Stimulated activated CD8-positive, alpha-beta memory T cell treated with anti-CD3 and anti-CD28 coated beads, Interleukin-2, amount 100 ng/mL, for 1 hour (primary cell): ENCODE measurements at places on chromosomes 13 and 19.

DNA sequence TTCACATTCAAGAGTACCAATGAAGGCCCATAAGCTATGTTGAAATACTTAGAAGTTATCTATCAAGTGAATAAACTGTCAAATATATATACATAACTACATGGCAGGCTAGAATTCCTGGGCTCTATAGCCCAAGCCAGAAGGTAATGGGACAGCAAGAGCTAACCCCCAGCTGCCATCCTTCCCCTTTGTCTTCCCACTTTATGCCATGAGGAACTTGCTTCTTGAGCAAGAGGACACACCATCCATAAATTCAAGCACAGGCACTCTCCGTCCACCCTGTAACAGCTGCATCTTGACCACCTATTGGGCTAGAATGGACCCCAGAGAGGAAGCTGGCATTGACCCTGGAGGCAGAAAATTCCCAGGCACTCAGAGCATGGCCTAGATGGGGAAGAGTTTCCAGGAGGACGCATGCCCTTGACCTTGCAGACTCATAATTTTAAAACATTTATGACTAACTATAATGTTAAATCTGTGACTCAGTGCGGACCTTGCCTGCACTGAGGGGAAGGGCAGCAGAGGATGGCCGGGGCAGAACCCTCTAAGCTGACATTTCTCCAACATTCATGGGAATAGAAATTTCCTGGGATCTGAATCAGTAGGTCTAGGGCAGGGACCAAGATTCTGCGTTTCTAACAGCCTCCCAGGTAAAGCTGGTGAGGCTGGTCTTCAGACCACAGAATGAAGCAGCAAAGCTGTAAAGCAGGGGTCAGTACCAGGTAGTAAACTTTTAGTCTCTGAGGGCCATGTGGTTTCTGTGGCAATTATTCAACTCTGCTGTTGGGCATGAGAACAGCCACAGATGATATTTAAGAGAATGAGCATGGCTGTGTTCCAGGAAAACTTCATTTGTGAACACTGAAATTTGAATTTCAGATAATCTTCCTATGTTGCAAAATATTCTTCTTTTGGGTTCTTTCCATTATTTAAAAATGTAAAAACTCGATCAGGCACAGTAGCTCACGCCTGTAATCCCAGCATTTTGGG, 71.4 kb upstream of the CLDN10 start:
- DNase-seq = no peak

DNA sequence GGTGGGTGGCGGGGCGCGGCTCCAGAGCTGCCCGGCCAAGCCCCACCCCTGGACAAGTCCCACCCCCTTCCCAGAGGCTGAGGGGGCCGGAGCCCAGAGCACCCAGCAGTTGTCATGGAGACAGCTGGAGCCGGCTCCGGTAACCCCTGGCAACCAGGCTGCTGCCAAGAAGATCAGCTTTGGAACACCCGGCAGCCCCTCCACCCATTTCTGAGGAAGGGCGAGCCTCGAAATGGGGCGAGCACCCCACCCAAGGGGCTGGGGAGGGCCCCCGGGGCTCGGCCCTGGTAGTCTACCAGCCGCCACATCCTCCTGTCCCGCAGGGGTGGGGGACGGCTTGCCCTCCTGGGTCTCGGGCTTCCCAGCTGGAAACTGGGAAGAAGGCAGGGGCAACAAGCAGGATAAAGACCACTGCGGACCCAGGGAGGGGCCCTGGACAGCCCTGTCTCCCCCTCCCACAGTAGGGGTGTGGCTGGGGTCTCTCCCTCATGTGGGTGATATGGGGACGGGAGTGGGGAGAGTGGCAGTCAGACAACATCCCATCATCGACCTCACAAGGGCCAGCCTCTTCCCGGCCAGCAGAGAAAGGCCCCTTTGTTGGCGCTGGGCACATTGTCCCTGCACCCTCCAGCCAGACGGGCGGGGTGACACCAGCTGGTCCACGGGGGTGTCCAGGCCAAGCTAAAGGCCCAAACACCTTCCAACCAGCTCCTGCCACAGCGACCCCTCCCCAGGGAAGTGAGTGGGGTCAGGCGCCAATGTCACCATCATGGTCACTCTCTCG, 1.5 kb downstream of the CERS1 start:
- no peak for DNase-seq

DNA sequence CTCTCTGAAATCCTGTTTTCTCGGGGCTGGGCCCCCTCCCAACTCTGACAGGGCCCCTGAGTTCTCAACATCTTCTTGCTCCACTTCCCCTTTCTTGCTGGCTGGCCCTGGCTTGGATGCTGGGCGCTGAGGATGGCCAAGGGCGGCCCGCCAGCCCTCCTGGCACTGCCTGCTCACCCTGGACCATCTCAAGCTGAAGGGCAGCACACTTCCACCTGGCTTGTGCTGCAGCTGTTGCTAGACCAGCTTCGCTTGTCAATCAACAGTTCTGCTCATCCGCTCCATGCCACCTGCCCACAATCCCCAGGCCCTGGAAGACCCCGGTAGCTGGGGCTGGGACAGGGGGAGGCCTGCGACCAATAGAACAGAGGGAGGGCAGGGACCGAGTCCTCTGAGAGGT, 6.9 kb upstream of the GMIP start:
- no peak for DNase-seq

- no peak for DNase-seq
These were observed 16.0 kb downstream of the KCNC3 start for GRCh38 chr19:50312967-50313811.

DNA sequence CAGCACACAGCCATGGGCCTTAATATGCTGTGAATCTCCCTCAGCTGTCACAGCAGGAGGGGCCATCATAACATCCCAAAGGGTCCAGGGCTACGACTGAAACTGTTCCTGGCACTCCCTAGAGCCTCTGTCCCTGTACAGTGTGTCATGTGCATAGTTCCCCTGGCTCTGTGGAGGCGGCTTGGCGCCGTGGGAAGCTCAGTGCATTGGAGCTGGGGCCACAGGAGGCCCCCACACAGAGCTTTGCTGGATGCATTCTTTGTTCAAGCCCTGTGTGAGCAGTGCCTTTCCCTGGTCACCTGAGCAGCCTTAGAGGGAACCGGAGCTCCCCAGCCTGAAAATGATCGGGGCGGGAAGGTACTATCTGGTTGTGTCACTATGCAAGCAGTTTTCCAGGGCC, 21.4 kb downstream of the UBXN6 start:
- no peak for DNase-seq

- no peak for DNase-seq
These were observed 13.1 kb upstream of the ZNF888 start for GRCh38 chr19:52936151-52936953.

DNA sequence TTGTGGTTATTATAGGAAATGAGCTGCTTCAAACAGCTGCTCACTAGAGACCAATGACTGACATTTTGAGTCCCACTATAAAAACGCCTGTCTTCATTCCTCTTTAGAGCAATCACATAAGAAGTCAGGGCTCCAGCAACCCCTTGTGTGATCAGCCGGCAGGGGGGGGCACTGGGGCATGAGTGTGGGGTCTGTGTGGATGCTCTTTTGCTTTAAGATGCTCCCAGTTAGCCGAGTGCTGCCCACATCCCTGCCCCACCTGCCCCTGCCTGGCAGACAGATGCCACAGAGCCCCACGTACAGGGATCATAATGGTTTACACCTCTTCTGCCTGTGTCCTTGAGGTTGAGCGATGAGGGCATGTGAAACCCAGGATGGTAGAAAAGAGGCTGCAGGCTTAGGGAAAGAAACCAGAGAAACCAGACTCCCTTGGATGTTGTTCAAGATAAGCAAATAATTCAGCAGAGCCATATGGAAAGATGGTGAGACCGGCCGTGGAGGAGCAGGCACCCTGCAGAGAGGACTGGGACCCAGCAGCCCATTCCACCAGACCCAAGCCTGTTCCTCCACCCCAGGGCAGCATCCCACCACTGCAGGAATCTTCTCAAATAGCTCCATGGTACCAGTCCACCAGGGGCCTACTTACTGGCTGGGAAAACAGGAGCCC, 55.4 kb downstream of the CHST8 start:
- DNase-seq = no peak

DNA sequence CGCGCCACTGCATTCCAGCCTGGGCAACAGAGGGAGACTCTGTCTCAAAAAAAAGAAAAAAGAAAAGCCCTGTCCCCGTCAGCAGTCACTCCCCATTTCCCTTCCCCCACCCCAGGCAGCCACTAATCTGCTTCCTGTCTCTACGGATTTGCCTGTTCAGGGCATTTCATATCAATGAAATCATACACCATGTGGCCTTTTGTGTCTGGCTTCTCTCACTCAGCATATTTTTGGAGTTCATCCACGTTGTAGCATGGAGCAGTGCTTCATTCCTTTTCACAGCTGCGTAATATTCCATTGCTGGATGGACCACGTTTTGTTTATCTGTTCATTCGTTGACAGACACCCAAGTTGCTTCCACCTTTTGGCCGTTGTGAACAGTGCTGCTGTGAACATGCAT, 36.1 kb upstream of the KLF2 start:
- DNase-seq = no peak

DNA sequence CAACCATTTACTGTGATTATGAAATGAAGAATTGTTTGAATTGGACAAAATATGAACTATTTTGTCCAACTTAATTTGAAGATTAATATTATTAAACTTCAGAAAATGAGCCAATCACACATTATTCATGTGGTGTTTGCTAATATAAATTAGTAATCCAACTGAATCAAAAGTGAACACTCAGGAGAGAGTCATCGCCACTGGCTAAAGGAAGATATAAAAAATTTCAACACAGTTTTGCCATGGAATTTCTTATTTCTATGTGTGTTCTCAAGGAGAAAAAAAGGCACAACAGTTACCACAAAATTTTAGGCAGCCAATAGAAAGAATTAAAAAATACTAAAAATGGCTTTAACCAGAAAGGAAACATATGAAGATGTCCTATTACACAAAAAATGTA, 2683.8 kb downstream of the PCDH9 start:
- no peak for DNase-seq

GRCh38 chr19:18185538-18185937, 7.5 kb upstream of the MPV17L2 start:
- DNase-seq = no peak

- DNase-seq = no peak
These were observed 127.7 kb upstream of the EDNRB start for GRCh38 chr13:78046331-78046730.

DNA sequence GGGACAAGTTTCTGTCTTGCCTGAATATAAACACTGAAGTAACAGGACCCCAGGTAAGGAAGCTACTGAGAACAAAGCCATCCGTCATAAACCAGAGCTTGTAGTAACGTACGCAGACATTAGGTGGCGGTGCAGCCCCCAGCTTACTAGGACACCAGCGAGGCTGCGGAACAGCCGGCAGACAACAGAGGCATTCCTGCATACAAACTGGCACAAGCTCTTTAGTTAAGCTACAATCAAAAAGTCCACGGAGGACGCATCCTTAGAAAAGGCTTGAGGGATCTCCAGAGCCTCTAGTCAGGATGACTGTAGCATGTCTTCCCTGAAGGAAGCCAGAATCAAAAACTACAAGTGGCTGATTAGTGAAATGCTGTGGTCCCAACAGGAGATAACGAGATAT, 26.2 kb downstream of the ZNF160 start:
- DNase-seq = no peak

- DNase-seq = no peak
These were observed 3.6 kb upstream of the RPS15 start for GRCh38 chr19:1434577-1435060.

DNA sequence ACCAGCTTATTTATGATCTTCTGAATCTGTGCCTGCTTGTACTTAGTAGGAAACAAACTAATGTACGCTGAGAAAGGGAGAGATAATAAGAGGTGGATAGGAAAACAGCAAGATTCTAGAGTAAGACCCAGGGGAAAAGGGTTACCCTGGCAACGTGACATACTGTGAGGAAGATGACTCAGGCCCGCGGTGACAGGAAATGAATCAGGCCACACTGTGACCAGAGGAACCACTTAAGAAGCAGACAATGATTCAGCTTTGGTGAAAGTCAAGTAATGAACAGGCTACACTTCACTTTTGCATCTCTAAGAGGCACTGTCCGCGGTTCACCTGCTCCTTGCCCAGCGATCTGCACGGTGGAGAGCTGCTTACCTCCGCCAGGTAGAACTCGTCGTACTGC, 158.2 kb downstream of the NALCN start:
- no peak for DNase-seq

GRCh38 chr13:49495783-49496762, at the start of gene PHF11:
PHF11 (plus strand) TSS chr13:49495953; CDS start chr13:49496002, 49 bp downstream.
- DNase-seq = peak; percentile 79

DNA sequence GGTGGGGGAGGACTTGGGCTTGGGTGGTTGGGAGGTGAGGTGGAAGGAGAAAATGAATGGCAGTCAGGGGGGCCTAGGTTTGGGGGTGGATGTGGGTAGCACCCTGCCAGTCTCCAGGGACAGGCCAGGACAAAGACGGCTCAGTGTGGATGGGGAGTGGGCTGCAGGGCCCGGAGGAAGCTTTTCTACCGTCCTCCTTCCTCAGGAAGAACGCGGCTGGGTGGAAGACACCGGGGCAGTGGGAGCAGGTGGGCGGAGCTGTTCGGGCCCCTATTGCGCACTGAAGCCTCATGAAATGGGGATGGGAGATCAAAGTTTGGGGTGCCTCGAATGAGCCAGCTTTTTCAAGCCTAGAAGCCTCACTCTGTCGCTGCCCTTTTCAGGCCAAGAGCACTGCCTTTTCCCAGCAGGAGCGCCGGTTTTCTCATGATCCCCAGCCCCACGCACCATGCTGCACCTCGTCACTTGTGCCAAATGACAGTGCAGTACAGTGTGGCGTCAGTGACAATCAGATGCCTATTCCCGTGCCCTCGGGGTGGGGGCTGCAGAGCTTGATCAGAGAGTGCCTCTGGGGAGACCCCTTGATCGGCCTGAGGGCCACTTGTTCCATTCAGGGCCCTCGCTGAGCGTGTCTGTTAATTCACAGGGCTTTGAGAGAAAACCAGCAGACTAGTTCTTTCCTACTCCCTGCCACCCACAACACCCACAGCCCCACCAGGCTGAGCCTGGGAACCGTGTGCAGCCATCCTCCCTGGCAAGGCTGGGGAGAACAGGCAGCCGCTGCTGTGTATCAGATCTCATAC, 1.5 kb downstream of the CALM3 start:
- no peak for DNase-seq

DNA sequence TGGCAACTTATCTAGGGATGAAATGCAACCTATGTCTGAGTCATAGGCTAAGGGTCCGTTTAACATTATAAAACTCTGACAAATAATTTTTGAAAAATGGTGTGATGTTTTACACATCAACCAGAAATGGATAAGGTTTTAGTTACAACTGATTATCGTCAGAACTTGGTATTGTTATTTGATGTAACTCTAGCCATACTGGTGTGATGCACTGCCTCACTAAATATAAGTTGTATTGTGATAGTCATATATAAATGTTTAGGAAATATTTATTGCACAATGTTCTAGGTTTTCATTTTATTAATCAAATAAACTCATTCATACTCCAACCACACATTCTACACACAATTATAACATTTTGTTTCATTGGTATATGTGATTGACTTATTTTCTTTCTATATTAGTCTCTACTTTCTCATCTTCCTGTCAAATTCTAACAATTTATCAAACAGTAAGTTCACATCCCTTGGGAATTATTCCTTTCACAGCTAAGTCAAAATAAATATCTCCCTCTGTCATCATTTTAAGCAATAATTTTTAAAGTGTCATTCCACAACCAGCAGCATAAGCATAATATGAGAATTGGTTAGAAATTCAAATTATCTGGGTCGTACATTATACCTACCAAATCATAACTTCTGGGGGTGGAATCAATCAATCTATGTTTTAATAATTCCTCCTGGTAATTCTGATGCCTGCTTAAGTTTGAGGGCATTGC, 873.9 kb downstream of the SLITRK1 start:
- no peak for DNase-seq

GRCh38 chr19:30567536-30568232, 195.5 kb downstream of the ZNF536 start:
- DNase-seq = no peak

- no peak for DNase-seq
These were observed 29.3 kb downstream of the ZNF564 start for GRCh38 chr19:12521996-12522395.

GRCh38 chr19:18424122-18424889, 5.1 kb downstream of the SSBP4 start:
- no peak for DNase-seq
